ENCODE measurements at places on chromosomes 7 and 10.

- DNase-seq, result no peak
These were observed 213.3 kb downstream of the MDFIC start for GRCh38 chr7:115135146-115135545.

- peak; percentile 7 for DNase-seq
These were observed 70.4 kb upstream of the APBB1IP start for GRCh38 chr10:26367771-26368170.

- no peak for DNase-seq
These were observed 1.2 kb upstream of the WNT2 start for GRCh38 chr7:117323851-117324711.

DNA sequence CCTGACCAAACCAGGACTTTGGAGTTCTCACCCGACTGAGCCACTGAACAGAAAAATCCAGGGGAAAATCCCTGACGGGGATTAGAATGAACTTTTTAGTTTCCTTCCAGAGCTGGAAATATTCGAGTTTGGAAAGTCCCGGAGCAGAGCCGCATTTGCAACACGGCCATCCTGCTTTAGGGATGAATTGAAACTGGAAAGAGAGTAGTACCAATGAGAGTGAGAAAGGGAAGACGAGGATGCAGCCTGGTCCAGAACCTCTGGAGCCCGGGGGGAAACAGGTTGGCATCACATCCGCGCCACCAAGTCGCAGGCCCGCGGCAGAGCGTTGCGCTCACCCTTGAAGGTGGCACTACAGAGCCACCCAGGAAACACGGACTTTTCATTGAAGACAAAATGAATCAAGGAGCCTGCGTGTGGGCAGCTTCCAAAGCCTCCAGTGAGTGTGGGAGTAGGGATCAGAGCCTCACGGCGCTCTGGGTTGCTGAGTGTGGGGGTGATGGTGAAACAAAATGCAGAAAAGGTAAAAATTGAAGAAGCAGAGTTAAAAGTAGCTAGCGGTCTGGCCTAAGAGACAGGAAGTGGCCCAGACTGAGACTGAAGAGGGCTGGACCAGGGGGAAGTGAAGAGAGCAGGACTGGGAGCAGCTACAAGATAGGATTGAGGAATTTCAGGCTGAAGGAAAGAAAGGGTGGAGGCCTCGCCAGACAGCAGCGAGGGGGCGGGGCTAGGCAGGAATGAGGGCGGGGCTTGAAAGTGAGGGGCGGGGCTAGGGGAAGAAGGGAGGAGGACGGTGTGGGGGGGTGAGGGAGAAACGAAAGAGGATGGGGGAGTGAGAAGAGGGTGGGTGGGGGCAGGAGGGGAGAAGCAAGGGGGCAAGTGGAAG, 1.8 kb downstream of the SMURF1 start:
- DNase-seq, result peak; percentile 75

DNA sequence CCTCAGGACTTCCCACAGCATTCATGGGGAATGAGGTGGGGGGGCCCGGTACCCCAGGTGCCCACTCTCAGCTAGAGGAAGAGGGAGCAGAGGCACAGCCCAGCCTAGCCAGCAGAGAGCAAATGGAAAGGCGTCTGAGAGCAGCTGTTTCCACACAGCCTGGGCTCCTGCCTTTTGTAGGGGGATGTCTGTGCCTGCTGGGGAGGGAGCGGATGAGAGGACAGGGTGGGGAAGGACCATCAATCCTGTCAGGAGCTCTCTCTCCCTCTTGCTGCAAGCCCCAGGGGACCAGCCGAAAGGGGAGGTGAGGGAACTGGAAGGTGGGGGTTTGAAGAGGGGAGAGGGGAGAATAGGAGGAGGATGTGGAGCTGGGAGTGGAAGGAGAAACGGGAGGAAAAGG, at the start of gene PKD2L1:
Gene PKD2L1, minus strand, starts transcription at position 150 of the 400 bp plus-strand sequence. Its CDS starts 125 bp downstream, at position 25.
- DNase-seq, result no peak

DNA sequence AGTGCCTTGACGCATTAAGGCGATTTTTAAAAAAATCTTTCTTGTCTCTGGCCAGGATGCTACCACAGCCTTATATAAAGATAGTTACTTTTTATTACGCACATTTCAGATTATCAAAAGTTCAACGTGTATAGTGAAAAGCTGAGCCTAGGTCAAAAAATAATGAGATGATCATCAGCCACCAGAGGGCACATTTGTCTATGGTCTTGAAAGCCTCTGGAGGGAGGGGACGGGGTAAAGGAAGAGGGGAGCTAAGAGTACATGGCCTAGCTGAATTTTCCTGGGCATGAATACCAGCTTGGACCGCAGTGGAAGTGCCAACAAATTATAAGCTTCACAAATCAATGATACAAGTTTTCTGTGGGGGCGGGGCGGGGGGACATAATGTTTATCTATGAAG, 285.9 kb upstream of the SMIM30 start:
- DNase-seq, result no peak

DNA sequence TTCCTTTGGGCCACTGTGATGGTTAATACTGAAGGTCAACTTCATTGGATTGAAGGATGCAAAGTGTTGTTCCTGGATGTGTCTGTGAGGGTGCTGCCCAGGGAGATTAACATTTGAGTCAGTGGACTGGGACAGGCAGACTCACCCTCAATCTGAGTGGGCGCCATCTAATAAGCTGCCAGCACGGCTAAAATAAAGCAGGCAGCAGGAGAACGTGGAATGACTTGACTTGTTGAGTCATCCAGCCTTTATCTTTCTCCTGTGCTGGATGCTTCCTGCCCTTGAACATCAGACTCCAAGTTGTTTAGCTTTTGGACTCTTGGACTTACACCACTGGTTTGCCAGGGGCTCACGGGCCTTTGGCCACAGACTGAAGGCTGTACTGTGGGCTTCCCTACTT, 1046.9 kb downstream of the TYW1 start:
- no peak for DNase-seq

DNA sequence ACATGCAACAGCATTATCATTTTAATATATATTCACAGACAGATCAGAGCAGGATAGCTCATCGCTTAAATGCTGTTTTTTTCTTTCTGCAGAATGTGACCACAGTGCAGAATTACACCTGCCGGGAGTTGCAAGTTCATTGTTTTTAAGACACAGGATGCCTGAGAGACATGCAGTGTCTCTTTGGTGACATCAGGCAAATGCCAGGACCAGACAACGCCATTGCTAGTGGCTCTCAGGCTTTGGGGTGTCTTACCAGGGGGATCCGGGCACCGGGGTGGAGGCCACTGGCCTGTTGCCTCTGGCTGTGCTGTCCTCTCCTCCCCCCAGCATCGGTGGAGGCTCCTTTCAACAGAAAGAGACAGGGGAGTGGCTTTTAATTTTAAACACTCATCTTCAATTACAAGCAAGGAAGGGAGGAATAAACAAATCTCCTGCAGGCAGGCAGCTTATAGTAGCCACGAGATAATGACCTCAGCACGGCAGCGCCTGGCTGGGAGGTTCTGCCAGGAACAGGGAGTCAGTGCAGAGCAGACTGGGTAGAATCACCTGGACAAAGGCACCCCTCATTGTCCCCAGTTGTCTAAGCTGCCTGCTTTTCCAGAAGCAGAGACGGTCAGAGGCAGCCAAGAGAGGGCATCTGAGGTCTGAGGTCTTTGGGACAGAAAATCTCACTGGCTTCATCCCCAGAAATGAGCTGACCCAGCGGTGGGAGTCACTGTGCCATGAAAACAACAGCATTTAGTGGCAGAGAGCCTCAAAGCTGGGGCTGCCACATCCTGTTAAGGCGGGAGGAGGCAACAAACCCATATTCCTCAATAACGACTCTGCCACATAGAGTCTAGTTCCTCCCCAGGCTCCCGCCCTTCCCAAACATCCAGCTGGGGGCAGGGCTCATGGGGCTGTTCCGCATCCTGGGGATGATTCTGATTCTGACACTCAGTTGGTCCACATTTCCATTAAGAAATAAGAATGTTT, 148.4 kb downstream of the TCERG1L start:
- DNase-seq, result no peak

GRCh38 chr10:113132591-113133121, 182.6 kb downstream of the TCF7L2 start:
- DNase-seq, result no peak

DNA sequence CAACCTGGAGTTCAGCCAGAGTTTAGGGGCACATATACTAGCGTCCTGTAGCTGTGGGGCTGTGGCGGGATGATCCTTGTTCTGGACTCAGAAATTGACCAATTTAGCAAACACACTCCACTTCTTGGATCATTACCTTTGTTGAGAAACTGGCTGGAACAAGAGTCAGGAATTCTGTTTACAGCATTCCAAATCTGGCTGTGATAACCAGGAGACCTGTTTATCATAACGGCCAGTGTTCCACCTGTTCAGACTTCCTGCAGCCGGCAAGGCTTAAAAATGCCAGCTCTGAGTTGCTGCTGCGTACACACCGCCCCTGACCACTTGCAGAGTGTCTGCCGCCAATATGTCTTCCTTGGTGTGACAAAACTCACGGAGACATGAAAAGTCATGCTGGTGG, 64.8 kb downstream of the ARMC3 start:
- no peak for DNase-seq

GRCh38 chr7:18126281-18126680, 98.6 kb upstream of the PRPS1L1 start:
- no peak for DNase-seq

GRCh38 chr7:24457219-24457558, 116.1 kb upstream of the PALS2 start:
- no peak for DNase-seq

DNA sequence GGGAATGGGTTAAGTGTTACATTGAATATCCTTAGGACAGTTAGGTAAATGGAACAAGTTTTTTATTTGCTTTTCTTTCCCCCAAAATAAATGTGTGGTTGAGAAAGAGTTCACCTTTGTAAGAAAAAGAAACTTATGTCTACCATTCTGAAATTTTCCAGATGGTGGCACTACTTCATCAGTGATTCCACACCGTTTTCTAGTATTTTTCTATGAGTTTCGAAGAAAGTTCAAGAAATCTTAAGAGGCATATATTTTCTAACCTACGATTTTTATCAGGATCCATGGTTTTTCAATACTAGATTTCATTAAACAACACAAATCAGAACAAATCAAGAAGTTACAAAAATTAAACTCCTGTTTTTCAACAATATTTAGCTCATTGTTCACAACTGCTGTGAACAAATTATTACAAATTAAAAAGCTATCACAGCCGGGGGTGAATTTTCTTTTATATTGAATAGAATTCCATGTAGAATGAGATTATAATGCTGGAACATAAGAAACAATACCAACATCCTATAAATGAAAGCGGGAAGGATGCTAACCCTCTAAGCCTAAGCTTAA, 163.1 kb upstream of the NPVF start:
- no peak for DNase-seq

GRCh38 chr7:28473571-28474281, 61.4 kb downstream of the CREB5 start:
- DNase-seq, result no peak

GRCh38 chr7:77252506-77252905, 52.9 kb upstream of the FGL2 start:
- DNase-seq, result no peak

- no peak for DNase-seq
These were observed 318.1 kb downstream of the KCNMA1 start for GRCh38 chr10:77319557-77319956.

DNA sequence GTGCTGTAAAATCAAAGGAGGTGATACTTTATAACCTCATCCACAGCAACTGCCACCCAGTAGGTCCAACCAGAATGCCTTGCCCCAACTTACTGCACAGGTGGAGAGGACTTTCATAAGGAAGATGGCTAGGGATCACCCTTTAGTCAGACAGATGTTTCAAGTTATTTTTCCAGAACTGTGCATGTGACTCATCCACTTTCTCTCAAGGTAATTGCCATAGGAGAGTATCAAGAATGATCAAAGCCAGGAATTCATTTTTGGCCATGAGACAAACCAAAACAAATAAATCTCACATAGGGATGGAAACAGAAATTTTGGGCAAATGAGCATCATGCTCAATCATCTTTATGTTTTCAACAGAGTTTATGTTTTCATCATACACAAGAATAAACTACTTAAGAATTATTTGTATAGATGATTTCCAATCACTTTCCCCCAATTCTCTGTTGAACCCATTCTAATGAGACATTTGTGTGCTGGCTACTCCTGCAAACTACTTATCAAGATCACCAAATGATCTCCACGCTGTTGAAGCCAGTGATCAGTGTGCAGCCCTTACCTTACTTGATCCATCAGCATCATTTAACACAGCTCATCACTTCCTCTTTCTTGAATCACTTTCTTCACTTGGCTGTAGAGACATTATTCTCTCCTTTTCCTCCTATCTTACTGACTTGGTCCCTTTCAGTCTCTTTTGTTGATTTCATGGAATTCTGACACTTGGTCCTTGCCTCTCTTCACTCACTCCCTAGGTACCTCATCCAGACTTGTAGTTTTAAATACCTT, 74.0 kb downstream of the SLC16A9 start:
- DNase-seq, result no peak

DNA sequence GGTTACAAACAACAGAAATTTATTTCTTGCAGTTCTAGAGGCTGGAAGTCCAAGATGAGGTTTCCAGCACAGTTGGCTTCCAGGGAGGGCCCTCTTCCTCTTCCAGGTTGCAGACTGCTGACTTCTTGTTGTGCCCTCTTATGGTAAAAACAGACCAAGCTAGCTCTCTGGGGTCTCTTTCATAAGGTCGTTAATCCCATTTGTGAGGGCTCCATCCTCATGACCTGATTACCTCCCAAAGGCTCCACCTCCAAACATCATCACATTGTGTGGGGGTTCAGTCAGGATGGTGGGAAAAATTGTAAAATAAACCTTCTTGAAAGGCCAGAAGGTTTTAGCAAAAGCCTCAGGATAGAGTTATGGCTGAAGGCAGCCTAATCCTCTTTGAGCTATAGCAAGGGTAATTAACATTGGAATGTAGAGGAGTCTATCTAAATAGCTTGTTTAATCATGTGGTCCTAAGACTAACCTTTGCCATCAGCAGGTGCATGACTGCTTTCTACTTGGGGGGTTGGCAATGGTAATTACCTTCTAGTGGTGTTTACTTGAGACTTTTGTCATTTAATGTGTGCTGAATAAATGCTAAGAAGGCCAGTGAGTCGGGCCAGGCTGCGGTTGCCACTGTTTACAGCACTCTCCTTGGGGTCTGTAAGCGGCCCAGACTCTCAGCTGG, 80.8 kb downstream of the PPP1R17 start:
- DNase-seq, result no peak

DNA sequence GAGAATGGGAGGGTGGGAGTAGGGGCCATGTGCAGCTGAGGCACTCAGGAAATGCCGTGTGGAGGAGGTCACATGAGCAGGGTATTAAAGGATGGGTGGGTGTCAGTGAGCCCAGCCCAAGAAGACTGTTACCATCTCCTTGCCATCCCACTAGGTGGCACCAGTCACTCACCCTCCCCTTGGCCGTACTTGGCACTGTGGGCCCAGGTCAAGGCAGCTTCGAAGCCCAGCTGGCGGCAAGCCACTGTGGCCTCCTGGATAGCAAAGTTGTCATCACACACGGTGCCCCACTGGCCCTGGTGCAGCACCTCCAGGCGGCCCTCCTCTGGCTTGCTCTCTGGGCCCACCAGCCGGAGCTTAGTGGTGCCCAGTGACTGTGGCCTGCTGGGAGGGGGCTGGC, 5.4 kb downstream of the LOXL4 start:
- no peak for DNase-seq

GRCh38 chr7:27119412-27119911, 11.1 kb downstream of the HOXA4 start:
- DNase-seq, result no peak

GRCh38 chr10:4576206-4576605, 249.8 kb upstream of the AKR1E2 start:
- no peak for DNase-seq
